ENCODE measurements at places on chromosomes 16 and 17. TPM values are rescaled to one million over a fixed set of nuclear protein-coding genes. Genes with fewer than 3 reads are reported as not detected.

GRCh38 chr16:84048270-84048669, 5.7 kb upstream of the SLC38A8 start:
- H3K27ac ChIP-seq = no peak overlapping the region
- H3K4me1 ChIP-seq = no peaks in the 10 kb centered on the region
- peak; percentile 47 for DNase-seq
- no peaks in the 10 kb centered on the region for H3K27me3 ChIP-seq

- H3K27me3 ChIP-seq = no peaks in the 10 kb centered on the region
- H3K27ac ChIP-seq = no peak overlapping the region
- H3K36me3 ChIP-seq = peaks cover 94% of the 10 kb centered on the region
- H3K4me1 ChIP-seq = no peaks in the 10 kb centered on the region
- H3K4me3 ChIP-seq = no peak overlapping the region
Observed at GRCh38 chr16:53492503-53492902, 10.5 kb downstream of the AKTIP start.

GRCh38 chr17:55705847-55706246, 16.8 kb downstream of the TMEM100 start:
- H3K27me3 ChIP-seq = no peaks in the 10 kb centered on the region
- no peaks in the 10 kb centered on the region for H3K36me3 ChIP-seq
- H3K27ac ChIP-seq = no peak overlapping the region

DNA sequence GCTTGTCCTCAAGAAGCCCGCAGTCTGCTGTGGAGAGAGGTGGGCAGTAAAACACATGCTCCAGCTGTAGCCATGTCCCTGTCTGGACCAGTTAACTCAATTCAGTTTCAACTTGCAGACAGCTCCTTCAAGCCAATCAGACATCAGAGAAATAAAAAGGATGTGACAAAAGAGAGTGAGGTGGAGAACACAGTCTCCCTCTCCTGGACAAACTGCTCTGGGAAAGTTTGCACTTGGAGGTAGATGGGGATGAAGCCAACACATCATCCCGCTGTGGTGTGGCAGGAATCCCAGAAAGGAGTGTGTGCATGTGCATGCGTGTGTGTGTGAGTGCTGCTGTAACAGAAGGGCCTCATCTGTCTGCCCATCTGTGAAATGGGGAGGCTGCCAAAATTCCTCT, 358.6 kb upstream of the ASIC2 start:
- no peaks in the 10 kb centered on the region for H3K4me1 ChIP-seq
- DNase-seq = no peak
- H3K4me3 ChIP-seq = no peak overlapping the region
- no peaks in the 10 kb centered on the region for H3K27me3 ChIP-seq
- no peak overlapping the region for H3K27ac ChIP-seq

- no peaks in the 10 kb centered on the region for H3K27me3 ChIP-seq
- H3K36me3 ChIP-seq = no peaks in the 10 kb centered on the region
- no peak overlapping the region for H3K4me3 ChIP-seq
- no peak for DNase-seq
- H3K27ac ChIP-seq = no peak overlapping the region
- no peaks in the 10 kb centered on the region for H3K4me1 ChIP-seq
Observed at GRCh38 chr16:54355251-54355650, 68.7 kb upstream of the IRX3 start.

GRCh38 chr16:77480681-77481315, 46.0 kb upstream of the ADAMTS18 start:
- H3K27ac ChIP-seq = no peak overlapping the region
- no peaks in the 10 kb centered on the region for H3K36me3 ChIP-seq
- H3K4me1 ChIP-seq = no peaks in the 10 kb centered on the region
- no peak for DNase-seq
- no peaks in the 10 kb centered on the region for H3K27me3 ChIP-seq

DNA sequence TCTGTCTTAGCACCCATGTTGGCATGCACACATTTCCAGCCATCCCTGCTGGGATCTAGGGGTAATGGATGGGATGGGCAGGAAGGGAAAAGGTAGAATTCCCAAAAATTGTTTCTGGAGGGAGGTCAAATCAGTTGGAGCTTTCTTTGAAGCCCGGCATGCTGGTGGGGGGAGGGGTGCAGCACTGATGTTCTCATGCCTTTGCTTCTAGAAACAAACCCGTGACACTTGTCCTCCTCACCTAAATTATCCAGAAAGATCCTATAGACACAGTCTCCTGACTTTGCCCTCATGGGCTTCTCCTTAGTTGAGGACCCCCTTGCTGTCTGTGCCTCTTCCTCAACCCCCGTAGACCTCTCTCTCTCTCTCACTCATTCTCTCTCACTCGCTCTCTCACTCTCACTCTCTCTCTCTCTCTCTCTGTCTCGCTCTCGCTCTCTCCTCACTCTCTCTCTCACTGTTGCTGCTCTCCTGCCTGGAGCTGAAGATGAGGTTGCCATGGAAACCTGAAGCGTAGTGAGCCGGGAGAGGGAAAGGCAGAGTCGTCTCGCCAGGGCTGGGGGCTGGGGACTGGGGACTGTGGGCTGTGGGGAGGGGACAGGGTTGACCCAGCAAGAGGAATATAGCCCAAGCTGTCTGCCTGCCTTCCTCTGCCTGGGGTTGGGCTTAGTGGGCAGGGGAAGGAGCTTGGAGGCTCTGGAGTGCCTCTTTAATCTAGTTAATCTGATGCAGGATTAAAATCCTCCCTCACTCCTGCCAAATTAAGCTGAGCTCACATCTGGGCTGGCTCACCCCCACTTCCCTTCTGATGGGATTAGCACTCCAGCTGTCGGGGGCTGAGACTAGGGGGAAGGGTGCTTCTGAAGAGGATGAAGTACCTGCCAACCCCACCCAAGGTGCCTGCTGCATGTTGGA, 16.1 kb downstream of the LASP1 start:
- H3K4me3 ChIP-seq = no peak overlapping the region
- no peak for DNase-seq
- H3K4me1 ChIP-seq = peaks cover 59% of the 10 kb centered on the region
- no peaks in the 10 kb centered on the region for H3K27me3 ChIP-seq
- no peak overlapping the region for H3K27ac ChIP-seq
- no peaks in the 10 kb centered on the region for H3K36me3 ChIP-seq

- H3K4me3 ChIP-seq = no peak overlapping the region
- no peak for DNase-seq
- H3K4me1 ChIP-seq = no peaks in the 10 kb centered on the region
- no peaks in the 10 kb centered on the region for H3K27me3 ChIP-seq
Observed at GRCh38 chr17:71976011-71976649, 144.7 kb upstream of the SOX9 start.

GRCh38 chr17:33640629-33641028, 347.5 kb upstream of the ASIC2 start:
- no peak for DNase-seq
- no peaks in the 10 kb centered on the region for H3K4me1 ChIP-seq
- no peak overlapping the region for H3K4me3 ChIP-seq
- no peaks in the 10 kb centered on the region for H3K36me3 ChIP-seq
- no peak overlapping the region for H3K27ac ChIP-seq
- no peaks in the 10 kb centered on the region for H3K27me3 ChIP-seq

DNA sequence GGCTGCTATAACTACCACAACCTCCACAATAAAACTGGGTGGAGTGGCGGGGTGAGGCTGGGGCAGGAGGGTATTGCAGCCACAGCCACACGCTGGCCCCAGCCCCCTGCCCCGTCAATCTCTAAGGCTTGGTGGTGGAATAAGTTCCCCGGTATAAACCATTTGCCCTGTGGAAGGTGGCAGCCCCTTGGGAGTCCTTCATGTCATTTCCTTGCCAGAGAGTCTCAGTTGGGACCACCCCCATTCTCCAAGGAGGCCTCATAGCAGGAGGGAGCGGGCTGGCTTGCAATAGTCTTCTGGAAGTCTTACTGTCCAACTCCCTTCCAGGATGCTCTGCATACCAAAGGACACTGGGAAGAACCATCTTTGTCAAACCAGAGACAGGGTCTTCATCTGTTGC, 19.4 kb downstream of the CD300A start:
- no peaks in the 10 kb centered on the region for H3K4me1 ChIP-seq
- no peaks in the 10 kb centered on the region for H3K36me3 ChIP-seq
- no peak overlapping the region for H3K4me3 ChIP-seq
- H3K27me3 ChIP-seq = no peaks in the 10 kb centered on the region

DNA sequence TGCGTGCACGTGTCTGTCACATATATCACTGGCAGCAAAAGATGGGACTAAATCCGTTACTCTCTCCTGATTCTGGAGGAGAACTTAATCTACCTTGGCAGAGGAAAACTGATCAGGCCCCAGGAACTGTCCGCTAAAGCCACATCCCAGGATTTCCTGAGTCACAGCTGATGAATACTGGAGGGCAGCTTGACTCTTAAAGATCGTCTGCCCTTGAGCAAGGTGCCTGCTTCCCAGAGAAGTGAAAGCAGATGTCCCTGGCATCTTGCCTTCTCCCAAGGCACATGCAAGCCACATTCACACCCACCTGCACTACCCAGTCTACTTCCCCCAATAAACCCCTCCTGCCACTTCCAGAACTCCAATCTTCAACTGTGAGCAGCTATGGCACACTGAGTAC, 99.8 kb downstream of the CPPED1 start:
- H3K4me1 ChIP-seq = no peaks in the 10 kb centered on the region
- H3K27me3 ChIP-seq = no peaks in the 10 kb centered on the region
- H3K27ac ChIP-seq = no peak overlapping the region
- no peak for DNase-seq
- H3K36me3 ChIP-seq = no peaks in the 10 kb centered on the region
- no peak overlapping the region for H3K4me3 ChIP-seq

DNA sequence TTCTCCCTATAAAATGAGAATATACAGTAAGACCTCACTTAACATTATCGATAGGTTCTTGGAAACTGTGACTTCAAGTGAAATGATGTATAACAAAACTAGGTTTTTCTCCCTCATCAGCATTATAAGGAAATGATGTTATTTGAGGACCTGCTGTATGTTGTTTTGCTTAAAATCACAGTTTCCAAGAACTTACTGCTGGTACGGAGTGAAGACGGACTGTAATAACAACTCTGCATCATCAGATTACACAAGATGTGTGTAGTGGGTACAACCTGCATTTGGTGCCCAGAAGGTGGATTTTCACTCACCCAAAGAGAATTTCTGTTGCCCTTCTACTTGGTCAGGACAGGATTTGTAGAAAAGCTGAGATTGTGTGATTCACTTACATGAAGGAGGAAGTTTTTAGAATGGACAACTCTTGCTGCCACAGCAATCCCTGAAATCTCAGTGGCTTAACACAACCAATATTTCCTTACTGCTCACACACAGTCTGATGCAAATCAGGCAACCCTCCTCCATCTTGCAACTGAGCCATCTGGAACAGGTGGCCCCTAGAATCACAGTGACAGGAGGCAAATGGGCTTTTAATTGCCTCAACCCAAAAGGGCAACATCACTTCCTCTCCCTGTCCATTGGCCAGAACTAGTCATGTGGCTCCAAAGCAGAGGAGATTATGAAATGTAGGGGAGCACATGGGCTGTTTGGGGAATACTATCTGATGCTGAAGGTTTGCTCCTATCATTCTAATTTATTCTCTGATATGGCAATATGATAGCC, 67.6 kb upstream of the CACNG5 start:
- DNase-seq = no peak
- H3K4me1 ChIP-seq = no peaks in the 10 kb centered on the region
- no peaks in the 10 kb centered on the region for H3K27me3 ChIP-seq
- no peaks in the 10 kb centered on the region for H3K36me3 ChIP-seq
- H3K4me3 ChIP-seq = no peak overlapping the region
- H3K27ac ChIP-seq = no peak overlapping the region

DNA sequence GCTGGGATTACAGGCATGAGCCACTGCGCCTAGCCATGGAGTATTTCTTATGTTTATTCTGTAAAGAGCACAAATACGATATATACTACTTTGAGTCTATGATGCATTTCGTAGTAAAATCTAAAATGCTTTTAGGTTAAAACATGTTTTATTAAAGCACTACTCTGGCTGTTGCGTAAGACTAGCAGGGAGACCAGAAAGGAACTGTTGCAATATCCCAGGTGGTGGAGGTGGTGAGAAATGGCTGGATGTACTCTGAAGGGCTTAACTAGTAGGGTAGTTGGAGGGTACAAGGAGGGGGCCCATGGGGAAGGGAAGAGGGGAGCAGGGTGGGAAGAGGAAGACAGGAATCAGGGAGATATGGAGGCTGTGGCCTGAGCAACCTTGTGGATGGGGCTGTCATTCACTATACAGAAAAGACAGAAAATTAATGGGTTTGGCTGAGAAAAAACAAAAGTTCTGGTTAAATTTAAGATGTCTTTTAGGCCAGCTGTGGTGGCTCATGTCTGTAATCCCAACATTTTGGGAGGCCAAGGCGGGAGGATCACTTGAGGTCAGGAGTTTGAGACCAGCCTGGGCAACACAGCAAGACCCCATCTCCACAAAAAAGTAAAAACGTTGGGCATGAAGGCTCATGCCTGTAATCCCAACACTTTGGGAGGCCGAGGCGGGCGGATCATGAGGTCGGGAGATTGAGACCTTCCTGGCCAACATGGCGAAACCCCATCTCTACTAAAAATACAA, 35.8 kb downstream of the ST3GAL2 start:
- no peak for DNase-seq
- no peaks in the 10 kb centered on the region for H3K27me3 ChIP-seq
- H3K4me3 ChIP-seq = no peak overlapping the region
- no peaks in the 10 kb centered on the region for H3K4me1 ChIP-seq

DNA sequence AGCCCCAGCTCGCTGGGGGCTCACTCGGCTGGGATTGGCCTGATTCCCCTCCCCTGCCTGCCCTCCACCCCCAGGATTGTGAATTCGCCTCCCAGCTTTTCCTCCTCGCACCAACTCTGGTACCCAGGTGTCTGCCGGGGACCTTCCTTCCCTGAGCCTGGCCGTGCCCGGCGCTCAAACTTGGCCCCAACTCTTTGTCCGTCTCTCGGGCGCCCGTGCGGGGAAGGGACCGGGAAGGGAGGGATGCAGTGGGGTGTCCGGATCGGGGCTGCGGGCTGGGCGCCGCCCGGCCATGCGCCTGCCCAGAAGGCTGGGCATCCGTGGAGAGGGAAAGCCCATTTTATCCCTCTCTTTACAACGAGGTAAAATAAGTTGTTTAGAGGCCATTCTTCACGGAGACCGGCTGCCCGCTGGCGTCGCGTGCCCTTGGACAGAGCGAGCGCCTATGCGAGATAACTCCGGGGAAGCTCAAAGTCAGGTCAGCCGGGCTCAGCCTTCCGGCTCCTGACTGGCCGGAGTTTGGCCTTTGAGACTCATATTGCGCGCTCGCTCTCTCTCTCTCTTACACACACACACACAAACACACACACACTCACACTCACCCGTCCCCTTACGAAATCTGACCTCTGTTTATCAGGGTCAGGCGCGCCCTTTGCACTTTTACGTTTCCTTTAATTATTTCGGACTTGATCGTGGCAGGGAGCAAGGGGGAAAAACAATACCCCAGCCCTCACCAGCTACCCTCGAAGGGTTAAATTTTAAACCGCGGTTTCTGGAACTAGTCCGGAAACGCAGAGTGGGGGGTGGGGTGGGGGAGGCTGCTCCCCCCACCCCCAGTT, 774 bp upstream of the MAF start:
- DNase-seq = no peak
- H3K27ac ChIP-seq = peak overlapping the region; percentile 96
- peaks cover 12% of the 10 kb centered on the region for H3K36me3 ChIP-seq
- H3K27me3 ChIP-seq = no peaks in the 10 kb centered on the region

- no peaks in the 10 kb centered on the region for H3K36me3 ChIP-seq
- no peak overlapping the region for H3K27ac ChIP-seq
- no peak overlapping the region for H3K4me3 ChIP-seq
- no peak for DNase-seq
Observed at GRCh38 chr17:1995907-1996799, 29.0 kb downstream of the RTN4RL1 start.

The PRSS33 gene
- not detected for total RNA-seq

The TERB1 gene
- not detected for total RNA-seq

The SHISA9 gene
- not detected for total RNA-seq

The SLX4 gene
- 13.4 TPM for total RNA-seq
